Cardiac muscle cell (in vitro differentiated cells and primary cell): ENCODE measurements at places on chromosomes 1 and 21. TPM values are rescaled to one million over a fixed set of nuclear protein-coding genes. Genes with fewer than 3 reads are reported as not detected.

DNA sequence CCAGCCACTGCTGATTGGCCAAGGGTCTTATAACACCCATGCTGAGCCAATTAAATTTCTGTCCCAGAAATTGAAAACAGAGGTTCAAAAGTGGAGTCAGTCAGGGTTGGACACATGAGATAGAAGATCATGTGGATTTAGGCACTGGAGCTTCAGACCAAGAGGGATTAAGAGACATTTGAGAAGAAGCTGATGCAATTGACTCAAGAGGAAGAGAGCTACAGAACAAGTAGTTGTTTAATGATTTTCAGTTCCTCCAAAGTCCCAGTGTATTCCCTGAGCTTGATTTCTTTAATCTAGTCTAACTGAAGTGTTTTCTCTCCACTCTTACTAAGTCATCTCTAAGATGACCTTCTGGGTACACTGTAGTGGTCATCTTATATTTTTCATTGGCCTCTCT, 227.1 kb downstream of the DUSP10 start:
- DNase-seq, result no peak
- H3K36me3 ChIP-seq, result no peaks in the 10 kb centered on the region
- peaks cover 44% of the 10 kb centered on the region for H3K4me1 ChIP-seq
- no peaks in the 10 kb centered on the region for H3K27me3 ChIP-seq
- H3K27ac ChIP-seq, result no peak overlapping the region
- H3K4me3 ChIP-seq, result no peak overlapping the region

GRCh38 chr1:213423605-213424004, 372.6 kb downstream of the RPS6KC1 start:
- peaks cover 3% of the 10 kb centered on the region for H3K4me1 ChIP-seq
- H3K27ac ChIP-seq, result no peak overlapping the region
- H3K4me3 ChIP-seq, result no peak overlapping the region
- no peak for DNase-seq
- no peaks in the 10 kb centered on the region for H3K27me3 ChIP-seq

TCHH gene
- total RNA-seq, result not detected in 2 replicates

VAV3 gene
- 0.86 and 1.2 TPM in 2 replicates for total RNA-seq

- H3K4me1 ChIP-seq, result no peaks in the 10 kb centered on the region
- no peak for DNase-seq
- no peak overlapping the region for H3K4me3 ChIP-seq
- no peaks in the 10 kb centered on the region for H3K27me3 ChIP-seq
- H3K36me3 ChIP-seq, result no peaks in the 10 kb centered on the region
- H3K27ac ChIP-seq, result no peak overlapping the region
Observed at GRCh38 chr1:28157894-28158293, 18.6 kb downstream of the PTAFR start.

- peaks cover 26% of the 10 kb centered on the region for H3K27me3 ChIP-seq
- H3K4me3 ChIP-seq, result no peak overlapping the region
- H3K4me1 ChIP-seq, result no peaks in the 10 kb centered on the region
- no peak overlapping the region for H3K27ac ChIP-seq
- no peaks in the 10 kb centered on the region for H3K36me3 ChIP-seq
Observed at GRCh38 chr1:117600325-117600943, 5.4 kb upstream of the TENT5C start.

C1orf210 gene
- total RNA-seq, result 0.12 TPM in 1 of 2 replicates, not detected in the other
